ENCODE measurements at places on chromosomes 16 and 17. TPM values are rescaled to one million over a fixed set of nuclear protein-coding genes. Genes with fewer than 3 reads are reported as not detected.

DNA sequence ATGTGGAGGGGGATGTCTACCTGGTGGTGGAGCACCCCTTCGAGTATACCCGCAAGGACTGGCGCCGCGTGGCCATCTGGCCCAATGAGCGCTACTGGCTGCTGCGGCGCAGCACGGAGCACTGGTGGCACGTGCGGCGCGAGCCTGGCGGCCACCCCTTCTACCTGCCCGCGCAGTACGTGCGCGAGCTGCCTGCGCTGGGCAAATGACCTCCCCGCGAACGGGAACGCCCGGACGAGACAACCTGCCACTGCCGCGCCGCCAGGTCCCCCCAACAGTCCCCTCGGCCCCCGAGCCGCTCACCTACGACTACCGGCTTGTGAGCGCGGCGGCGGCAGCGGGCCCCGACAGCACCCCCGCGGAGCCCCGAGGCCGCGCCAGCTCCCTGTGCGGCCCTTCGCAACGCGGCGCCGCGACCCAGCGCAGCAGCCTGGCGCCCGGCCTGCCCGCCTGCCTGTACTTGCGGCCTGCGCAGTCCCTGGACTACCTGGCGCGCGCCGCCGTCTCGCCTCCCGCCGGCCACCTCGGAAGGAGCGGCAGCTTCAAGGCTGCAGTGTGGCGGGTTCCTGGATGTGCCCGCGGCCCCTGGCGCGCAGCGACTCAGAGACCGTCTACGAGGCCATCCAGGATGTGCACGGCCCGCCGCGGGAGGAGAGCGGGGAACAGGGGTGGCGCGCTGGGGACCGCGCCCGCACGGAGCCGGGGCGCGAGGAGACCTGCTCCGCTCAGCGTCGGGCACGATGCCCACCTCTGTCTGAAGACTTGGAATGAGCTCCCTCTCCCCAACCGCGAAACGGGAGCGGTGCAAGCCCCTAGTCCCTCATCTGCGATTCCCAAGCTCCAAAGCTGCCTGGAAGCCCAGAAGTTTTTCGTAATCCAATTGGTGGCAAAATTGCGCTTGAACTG is 48.7 kb upstream of the AMZ2 start:
- DNase-seq, result peak; percentile 79

ZFP3 gene
- total RNA-seq, result 3.5 TPM

KRT33B gene
- 1.1 TPM for total RNA-seq

KRT33A gene
- total RNA-seq, result not detected

DNA sequence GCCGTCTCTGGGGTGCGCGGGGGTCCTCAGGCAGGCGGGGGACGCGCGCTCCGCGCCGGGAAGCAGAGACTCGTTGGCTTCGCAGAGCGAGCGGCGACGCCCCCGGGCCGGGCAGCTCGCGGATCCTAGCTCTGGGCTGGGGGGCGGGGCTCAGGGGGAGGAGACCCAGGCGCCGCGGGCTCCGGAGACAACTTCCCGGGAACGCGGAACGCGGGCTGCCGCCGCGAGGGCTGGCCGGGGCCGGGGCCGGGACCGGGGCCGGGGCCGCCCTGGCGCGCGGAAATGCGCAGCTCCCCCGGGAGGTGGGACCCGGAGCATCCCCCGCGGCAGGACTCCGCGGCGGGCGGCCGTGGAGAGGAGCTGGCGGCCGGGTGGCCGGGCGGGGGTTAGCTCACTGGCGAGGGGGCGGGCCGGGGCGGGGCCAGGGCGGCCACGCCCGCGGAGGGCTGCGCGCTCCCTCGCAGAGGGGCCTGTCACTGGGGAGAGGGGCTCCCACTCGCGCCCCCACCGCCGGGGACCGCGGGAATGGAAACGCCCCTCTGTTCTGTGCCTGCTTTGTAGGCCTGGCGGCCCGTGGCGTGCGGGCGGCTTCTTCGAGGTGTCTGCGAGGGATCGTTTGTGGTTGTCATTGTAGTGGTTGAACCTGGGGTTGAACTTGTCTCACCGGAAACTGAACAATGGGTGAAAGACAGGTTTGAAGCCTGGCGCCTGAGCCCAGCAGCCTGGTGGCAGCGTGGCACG is at the start of gene GAS7:
TSS of gene GAS7 (minus strand) at position 98 of the 741 bp plus-strand sequence.
- DNase-seq, result peak; percentile 89

CHD9NB gene
- 1.1 TPM for total RNA-seq

DNA sequence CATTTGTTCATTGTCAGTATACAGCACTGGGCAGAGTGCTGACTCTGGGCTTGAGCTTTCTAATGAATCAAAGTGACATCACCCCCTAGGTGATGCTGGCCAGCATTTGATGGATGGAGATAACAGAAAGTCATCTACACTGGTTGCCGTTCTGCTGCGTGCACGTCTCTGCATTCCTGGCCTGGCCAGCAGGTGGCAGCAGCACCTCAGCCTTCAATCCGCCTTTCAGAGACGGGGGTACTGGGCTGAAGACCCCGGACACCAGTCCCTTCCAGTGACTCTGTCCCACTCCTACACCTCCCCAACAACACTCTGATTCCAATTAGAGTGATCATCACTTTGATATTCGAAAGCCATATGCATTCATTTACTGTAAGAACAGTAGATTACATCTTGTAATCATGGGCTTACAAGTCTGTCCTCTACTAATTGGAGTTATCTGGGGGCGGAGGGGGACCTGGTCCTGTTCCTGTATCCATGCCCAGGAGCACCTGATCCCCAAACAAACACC is 6.0 kb downstream of the CPSF4L start:
- no peak for DNase-seq

DNA sequence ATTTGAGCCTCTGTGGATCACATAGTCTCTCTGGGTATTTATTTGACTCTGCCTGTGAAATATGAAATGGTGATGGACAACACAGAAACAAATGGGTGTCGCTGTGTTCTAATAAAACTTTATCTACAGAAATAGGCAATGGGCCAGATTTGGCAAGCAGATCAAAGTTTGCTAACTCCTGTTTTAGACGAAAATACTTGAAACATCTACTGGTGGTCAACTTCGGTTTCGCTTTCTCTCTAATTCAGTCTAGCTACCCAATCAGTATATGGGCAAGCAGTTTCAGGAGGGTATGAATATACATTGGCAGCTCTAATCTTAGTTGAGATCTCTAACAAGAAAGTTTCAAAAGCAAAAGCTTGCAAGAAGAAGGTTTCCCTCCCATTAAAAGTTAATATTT is 60.1 kb upstream of the DYNLRB2 start:
- no peak for DNase-seq

- DNase-seq, result peak; percentile 19
Measured at GRCh38 chr17:75406222-75406615, 741 bp upstream of the GRB2 start.

All from osteoblast (primary cell).